Iris pigment epithelial cell (primary cell): ENCODE measurements at places on chromosomes 5 and 9.

GRCh38 chr5:4226565-4226964 lies 630.9 kb downstream of the IRX1 start:
- DNase-seq: no peak

- no peak for DNase-seq
These were observed 51.9 kb upstream of the PIP5K1B start for GRCh38 chr9:68653141-68653595.

DNA sequence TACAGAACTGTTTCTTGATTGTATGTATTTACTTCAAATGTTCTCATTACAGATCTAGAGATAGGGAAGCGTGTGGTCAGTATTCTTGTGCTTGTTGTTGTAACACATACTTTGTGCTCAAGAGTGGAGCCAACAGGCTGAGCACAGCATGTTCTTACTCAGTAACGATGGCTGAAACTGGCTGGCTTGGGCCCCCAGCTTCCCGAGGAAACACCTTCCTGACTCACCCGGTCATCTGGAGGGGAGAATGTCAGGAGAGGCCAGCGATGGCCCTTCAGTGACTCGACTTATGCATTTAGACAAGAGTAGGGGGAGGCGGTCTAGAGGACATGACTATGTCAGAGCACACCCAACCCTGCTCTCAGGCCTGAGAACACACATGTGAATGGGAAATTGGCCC lies 25.6 kb downstream of the ZNF474 start:
- peak; percentile 99 for DNase-seq

DNA sequence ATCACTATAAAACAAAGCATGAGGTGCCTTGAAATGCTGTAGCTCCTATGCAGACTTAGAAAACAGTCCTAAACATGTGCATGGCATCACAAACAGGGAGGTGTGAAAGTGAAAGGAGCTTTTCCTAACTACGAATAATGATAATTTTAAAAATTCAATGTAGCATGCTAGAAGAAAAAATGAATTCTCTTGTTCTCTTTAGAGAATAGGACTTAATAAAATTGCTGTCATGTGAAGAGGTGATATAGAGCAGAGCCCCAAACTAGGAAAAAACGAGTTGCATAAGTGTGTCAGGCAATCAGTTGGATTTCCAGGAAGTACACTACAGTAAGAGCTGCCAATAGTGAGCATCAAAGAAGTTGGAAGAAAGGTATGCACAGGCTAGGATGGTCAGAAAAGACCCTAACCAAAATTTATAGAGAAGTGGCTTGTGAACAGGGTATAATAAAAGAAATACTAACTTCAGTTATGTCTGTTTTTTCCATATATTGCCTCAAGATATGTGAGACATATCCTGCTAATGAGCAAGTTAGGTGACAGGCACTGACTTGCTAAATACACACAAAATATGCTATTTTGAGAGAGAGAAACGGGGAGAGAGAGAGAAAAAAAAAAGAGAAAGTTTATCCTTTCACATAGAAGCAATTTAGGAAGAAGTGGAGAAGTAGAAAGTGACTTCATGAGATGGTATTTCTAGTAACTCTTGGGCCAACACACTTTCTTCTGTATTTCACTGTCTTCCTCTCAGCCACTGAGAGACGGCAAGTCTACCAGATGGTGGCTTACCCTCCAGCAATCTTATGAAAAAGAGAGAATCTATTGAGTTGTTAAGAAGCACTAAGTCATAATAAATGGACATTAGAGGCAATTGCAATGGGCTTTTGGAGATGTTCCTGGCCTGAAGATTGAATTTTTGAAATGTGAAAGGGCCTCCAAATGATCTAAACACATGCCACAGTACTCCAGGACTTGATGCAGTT lies 18.0 kb downstream of the ITGA2 start:
- no peak for DNase-seq

DNA sequence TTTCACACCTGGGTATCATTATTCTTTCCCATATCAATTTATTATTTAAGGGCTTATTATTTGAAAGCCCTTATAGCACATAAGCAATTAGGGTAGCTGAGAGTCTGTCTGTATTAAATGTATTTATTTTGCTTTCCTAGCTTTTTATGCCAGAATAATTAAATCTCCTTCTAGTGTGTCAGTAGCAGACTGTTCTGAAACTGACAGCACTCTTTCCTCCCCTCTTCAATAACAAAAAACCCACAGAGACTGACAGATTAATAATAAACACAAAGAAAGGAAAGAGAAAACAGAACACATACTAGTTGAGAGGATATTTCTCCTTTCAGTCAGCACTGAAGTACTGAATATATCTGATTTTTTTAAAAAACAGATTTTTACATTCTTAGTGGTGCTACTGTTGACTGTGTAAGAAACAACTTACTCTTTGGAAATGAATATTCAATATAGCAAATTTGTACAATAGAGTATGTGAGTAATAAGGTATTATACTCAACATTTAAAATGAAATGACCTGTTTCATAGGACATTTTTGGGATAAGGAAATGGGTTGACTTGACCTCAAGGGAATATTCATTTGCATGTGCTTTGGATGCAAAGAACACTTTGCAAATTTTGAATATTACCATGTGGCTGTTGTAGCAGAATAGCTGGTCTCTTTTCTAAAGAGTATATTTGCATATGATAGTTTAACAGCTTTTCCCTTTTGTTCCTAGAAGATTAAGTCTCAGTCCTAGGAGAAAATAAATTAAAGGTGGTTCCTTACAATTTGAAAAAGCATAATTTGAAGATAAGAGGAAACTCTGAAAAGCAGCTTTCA lies 208.3 kb downstream of the SPATA31D1 start:
- no peak for DNase-seq

DNA sequence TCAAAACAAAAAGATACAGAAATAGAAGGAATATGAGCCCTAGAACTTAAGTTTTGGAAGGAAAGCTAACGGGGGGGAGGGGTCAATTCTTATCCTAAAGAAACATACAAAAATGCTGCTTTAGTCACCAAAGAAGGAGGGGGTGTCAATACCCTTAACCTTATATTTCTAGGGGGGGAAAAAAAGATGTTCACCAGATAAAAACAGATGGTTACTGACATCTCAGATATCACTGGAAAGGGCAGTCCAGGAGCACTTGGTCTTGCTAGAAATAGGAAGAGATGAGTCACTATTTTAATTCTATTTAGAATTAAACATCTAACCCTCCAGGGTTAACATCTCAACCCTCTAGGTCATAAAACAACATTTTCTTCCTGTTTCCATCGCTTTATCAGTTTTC lies 1.7 kb downstream of the DIAPH1 start:
- DNase-seq: peak; percentile 58

- no peak for DNase-seq
These were observed 6.7 kb downstream of the RNF44 start for GRCh38 chr5:176530393-176530982.

DNA sequence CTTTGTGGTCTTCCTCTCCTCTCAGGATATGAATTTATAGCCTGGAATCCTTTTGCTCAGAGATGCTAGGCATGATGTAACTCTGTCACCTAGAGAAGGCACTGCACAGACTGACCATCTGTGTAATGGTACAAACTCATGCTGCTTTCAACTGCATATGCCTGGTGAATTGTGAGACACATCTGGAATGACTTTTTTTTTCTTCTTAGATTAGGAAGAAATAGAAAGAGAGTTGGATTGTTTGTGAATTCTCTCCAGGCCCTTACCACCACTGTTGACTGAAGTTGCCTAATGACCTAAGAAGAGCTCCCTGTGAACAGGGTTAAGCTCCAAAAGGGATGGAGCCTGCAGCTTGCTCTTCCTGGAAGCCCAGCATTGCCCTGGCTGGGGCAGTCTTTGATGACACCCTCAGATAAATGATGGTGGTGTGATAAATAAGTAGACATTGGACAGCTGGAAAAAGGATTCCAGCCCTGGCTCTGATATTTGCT lies 47.8 kb upstream of the TRIM32 start:
- peak; percentile 20 for DNase-seq

DNA sequence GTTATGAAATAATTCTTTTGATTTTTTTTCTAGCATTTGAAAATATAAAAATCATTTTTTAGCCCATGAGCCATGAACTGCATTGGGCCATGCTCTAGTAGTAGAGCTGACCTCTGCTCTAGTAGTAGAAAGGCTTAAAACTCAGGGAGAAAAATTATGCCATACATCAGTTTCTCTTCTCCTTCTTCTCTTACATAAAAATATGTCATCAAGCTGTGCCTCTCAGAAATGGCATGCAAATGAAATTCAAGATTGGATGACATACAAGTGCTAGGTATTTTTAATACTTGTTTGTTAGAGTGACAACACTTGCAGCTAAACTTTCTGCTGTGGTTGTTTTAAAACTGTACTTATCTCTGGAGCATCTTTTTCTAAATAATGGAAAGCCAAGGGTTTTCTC lies 42.1 kb upstream of the TMOD1 start:
- no peak for DNase-seq

DNA sequence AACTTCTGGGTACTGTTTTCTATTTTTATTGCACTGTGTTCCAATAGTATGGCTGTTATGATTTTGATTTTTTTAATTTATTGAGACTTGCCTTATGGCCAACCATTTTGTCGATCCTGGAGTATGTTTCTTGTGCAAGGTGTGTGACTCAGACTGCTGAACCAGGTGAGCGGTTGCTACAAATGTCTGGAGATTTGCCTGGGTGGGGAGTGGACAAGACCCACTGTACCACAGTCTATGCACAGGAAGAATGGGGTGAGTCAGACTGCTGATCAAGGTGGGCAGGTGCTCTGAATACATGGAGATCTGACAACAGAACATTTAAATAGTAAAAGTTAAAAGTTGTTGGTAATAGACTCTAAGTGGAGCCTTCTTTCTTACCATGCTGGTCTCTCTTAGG lies 609.2 kb downstream of the CSNK1G3 start:
- no peak for DNase-seq

DNA sequence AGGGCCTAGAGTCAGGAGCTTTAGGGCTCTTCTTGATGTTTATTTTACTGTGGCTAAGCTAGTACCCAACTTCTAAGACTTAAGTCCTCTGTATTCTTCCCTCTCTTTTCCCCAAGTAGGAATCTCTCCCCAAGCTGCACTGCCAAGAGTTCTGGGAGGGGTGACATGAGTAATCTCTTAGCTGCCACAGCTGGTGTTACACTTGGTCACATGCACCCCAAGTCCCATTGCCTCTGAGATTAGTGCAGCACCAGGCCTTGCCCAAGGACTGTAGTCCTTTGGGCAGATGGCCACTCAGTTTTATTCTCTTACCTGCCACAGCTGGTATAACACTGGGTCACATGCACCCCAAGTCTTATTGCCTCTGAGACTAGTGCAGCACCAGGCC lies 114.7 kb upstream of the RIOK2 start:
- DNase-seq: no peak

- DNase-seq: no peak
These were observed 96.2 kb upstream of the IL6ST start for GRCh38 chr5:56090793-56091460.

DNA sequence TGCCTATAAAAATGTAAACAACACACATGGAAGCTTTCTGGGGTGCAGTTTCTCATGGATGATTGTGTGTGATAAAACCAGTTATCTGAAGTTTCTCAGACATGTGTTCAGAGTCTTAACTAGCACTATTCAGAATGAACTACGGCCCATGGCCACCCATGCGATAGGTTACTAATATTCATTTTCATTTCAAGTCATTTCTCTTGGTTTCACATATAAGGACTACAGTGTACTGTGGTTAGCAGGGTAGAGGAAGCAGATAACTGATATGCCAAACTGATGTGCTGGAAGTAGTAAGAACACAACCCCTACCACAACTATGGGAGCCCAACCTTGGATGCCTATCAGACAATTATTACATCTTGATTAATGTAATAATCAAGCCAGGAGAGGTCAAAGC lies 372.1 kb downstream of the DTWD2 start:
- DNase-seq: no peak

DNA sequence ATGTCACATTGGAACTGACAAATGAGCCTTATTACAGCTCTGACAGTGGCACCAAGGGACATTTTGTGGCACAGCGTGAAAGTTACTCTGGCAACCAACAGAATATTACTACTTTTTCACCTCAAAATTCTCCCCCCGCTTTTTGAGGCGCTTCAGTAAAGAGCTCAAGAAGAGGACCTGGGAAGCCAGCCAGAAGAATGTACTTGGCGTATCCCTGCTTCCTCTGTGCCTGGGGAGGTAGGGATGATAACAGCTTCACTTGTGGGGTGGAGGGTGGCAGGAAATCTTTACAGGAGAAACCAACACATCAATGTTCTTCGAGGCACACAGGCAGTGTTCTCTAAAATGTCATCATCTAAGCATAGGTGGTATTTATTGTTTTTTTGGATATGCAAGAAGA lies 624.1 kb downstream of the NR2F1-AS1 start:
- DNase-seq: peak; percentile 71

- peak; percentile 72 for DNase-seq
These were observed 5.9 kb upstream of the LARS1 start for GRCh38 chr5:146188358-146188757.

- DNase-seq: no peak
These were observed 29.4 kb downstream of the DROSHA start for GRCh38 chr5:31502506-31502905.

- DNase-seq: no peak
These were observed 164.7 kb upstream of the PTGER4 start for GRCh38 chr5:40514976-40515375.

DNA sequence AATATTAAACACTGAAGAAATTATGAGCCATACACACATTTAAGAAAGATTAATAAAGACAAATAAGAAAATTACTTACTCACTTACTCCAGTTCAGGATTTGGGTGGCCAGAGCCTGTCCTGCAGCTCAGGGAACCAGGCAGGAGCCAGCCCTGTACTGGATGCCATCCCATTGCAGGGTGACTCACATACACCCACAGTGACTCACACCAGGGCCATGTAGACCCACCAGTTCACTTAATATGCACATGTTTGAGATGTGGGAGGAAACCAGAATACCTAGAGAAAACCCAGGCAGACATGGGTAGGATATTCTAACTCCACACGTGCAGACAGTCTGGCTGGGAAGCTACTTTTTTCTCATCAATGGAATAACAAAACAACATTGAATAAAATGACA lies 49.6 kb upstream of the ADRB2 start:
- DNase-seq: peak; percentile 45
